ENCODE measurements at places on chromosomes 11 and 22.

DNA sequence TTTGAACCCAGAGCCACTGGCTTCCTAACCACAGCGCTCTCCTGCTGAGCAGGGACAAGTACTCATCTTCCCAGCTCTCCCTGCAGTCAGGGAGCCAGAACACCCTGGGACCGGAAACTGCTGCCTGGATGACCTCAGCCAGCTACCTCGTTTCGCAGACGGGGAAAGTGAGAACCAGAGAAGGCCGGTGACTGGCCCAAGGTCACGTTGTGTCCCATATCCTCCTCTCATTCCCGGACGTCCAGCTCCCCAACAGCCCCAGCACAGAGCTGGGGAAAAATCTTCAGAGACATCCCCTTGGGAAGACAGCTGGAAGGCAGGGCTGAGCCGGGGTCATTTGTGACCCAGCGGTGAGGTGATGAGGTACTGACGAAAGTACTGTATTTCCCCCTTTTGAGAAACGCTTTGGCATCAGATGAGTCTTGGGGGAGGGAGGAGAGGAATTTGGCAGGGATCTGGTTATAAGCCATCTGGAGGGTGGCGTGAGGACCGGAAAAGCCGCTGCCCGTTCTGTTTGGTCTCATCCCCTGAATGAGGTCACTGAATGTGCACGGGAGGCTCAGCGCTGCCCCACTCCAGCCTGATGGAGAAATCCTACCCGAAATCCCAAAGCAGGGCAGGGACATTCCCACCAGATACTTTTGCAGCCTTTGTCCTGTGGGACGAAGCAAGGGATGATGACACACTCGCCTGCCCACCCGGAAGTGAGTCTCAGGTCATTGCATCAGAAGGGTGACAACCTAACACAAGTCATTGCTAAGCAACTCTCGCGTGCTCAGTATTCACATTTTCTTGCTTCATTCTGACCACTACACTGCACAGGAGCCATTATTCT is 41.1 kb downstream of the LIF start:
- no peak for DNase-seq

- DNase-seq = no peak
Observed at GRCh38 chr11:119780222-119780953, 51.4 kb upstream of the NECTIN1 start.

- DNase-seq = no peak
Observed at GRCh38 chr22:36467042-36467810, 14.2 kb downstream of the TXN2 start.

GRCh38 chr22:50529416-50529896 is 356 bp downstream of the TYMP start:
- no peak for DNase-seq

DNA sequence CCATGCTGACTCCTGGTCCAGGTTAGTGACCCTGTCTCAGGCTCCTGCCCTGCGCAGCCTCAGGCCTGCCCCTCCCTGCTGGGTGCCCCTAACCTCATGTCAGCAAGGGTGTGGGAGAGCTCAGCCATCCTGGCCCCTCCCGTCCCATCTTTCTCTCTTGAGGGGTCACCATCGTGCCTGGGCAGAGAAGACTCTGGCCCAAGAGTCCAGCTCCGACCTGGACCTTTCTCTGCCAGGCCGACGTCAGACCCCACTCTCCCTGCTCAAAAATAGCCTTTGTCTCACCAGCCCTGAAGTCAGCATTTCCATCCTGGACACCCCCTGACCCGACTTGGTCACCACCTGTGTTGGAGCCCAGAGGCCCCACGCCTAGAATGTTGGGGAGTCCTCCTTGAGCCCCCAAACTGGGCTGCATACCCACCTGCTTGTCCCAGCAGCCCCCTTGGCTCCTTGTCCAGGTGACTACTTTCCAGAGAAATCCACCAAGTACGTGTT is 4.9 kb downstream of the SCGB1C1 start:
- no peak for DNase-seq

DNA sequence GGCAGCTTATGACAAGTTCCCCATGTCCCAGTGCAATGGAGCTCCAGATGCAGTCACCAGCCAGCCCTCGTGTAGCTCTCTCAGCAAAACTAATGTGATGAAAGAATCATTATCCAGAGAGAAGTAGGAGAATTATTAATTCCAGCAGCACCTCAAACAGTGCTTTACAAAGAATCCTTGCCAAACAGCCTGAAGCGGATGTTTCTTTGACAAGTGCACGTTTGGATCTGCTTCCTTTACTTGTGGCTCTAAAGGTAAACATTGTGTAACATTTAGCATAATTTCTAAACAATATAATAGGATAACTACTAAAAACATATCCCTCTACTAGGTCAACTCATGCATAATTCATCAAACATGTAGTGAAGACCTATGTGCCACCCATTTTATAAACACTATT is 197.0 kb downstream of the FAM181B start:
- no peak for DNase-seq

DNA sequence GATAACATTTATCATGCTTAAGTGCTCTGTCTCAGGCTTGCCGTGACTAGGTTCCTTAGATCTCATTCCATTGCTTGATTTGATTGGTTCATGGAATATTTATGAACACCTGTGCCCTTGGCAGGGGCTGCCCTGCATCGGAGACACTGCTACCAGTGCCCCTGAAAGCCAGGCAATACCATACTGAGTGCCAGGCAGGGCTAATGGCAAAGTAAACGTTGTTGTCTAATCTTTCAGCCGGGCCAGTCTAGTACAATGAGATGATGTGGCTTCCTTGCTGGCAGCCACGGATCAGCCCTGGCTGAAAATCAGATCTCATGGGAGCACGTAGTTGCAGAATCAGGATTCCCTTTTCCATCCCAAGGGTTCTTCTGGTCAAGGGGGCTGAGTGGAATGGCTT is 5.0 kb upstream of the PGA3 start:
- DNase-seq = no peak

Data from stimulated activated CD4-positive, alpha-beta T cell treated with anti-CD3 and anti-CD28 coated beads, Interleukin-1b, Interleukin-23, amount 100 ng/mL, for 24 hours (primary cell).